ENCODE measurements at places on chromosomes 3 and 15. TPM values are rescaled to one million over a fixed set of nuclear protein-coding genes. Genes with fewer than 3 reads are reported as not detected.
A peak's percentile ranks its signal among the peaks of the same experiment; 100 is the strongest.

DNA sequence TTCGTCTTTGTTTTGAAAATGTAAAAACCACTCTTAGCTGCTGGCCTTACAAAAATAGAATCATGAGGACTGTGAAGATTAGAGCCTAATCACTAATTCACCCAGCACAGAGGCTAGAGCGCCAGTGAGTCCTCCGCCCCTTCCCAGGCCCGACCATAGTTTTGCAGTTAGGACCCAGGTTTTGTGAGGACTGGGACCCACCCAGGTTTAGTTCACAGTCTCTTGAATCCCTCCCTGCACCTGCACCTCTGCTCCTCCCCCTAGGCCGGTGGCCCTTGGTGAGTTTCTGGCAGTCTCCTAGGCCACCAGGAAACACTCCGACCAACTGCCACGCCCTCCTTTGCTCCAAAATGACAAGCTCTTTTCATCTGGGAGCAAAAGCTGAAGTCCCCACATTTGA is 136.0 kb upstream of the CCDC54 start:
- peak overlapping the region; percentile 47 for H3K27ac ChIP-seq
- peak; percentile 65 for DNase-seq
- peak overlapping the region; percentile 89 for H3K4me3 ChIP-seq

DNA sequence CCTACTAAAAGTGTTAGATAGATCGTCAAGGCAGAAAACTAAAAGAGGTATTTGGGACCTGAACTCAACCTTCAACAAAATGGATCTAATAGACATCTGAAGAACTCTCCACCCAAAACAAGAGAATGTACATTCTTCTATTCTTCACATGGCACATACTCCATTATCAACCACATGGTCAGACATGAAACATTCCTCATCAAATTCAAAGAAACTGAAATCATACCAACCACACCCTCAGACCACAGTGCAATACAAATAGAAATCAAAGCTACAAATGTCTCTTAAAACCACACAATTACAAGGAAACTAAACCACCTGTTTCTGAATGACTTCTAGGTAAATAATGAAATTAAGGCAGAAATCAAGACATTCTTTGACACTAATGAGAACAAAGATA is 984.1 kb upstream of the GBE1 start:
- no peak for DNase-seq
- H3K27me3 ChIP-seq: no peaks in the 10 kb centered on the region
- H3K27ac ChIP-seq: no peak overlapping the region

Gene C2CD4B
- 0.58 TPM for total RNA-seq

Gene TGM5
- 0.07 TPM for total RNA-seq

DNA sequence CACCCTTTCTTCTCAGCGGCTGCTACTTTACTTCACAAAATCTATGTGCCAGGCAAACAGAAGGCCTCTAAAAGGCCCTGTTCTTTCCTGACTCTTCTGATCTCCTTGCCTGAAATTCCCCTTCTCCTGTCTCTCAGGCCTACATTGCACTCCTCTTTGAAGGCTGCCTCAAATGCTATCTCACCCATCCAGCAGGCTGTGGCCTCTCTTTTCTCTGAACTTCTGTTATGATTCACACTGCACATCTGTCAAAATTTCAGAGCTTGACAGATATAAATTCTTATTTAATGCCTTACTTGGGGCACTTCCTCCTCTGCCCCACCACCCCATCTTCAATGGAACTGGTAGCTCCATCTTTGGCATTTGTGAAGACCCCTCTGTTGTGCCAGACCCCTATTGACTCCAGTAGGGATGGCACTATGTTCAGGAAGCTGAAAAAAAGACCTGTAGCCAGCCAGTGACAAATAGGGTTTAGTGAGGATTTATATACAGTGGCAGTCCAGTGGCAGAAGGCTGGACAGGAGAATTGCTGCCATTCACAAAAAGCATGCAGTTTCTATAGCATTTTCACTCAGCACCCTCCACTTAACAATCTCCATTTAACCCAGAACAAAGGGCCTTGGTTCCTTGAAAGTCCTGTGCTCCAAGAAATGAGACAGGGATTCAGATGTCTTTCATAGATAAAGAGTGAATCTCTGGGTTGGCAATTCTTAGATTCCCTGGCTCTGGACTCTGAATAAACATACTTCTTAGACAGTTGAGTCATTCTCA is 415.8 kb upstream of the GRM7 start:
- no peaks in the 10 kb centered on the region for H3K36me3 ChIP-seq
- no peak for DNase-seq
- no peak overlapping the region for H3K4me3 ChIP-seq
- H3K27me3 ChIP-seq: no peaks in the 10 kb centered on the region
- H3K27ac ChIP-seq: no peak overlapping the region
- no peaks in the 10 kb centered on the region for H3K4me1 ChIP-seq

GRCh38 chr3:16427103-16427965 is 86.2 kb downstream of the RFTN1 start:
- no peak for DNase-seq
- H3K36me3 ChIP-seq: peaks cover 62% of the 10 kb centered on the region
- no peaks in the 10 kb centered on the region for H3K27me3 ChIP-seq
- peaks cover 17% of the 10 kb centered on the region for H3K4me1 ChIP-seq

- no peaks in the 10 kb centered on the region for H3K4me1 ChIP-seq
- DNase-seq: peak; percentile 17
- peaks cover 3% of the 10 kb centered on the region for H3K27me3 ChIP-seq
- no peaks in the 10 kb centered on the region for H3K36me3 ChIP-seq
- no peak overlapping the region for H3K27ac ChIP-seq
Observed at GRCh38 chr15:39357480-39358268, 223.2 kb upstream of the THBS1 start.

Gene GOLGA8S
- total RNA-seq: 0.07 TPM

- no peaks in the 10 kb centered on the region for H3K4me1 ChIP-seq
- no peak for DNase-seq
- H3K27ac ChIP-seq: no peak overlapping the region
- peaks cover 14% of the 10 kb centered on the region for H3K27me3 ChIP-seq
- H3K36me3 ChIP-seq: no peaks in the 10 kb centered on the region
Observed at GRCh38 chr3:122934251-122934650, 93.3 kb downstream of the SEMA5B start.

- peak overlapping the region; percentile 27 for H3K4me3 ChIP-seq
- no peak overlapping the region for H3K27ac ChIP-seq
- peaks cover 3% of the 10 kb centered on the region for H3K4me1 ChIP-seq
- no peak for DNase-seq
Observed at GRCh38 chr3:190121061-190121377, 322 bp upstream of the P3H2 start.

DNA sequence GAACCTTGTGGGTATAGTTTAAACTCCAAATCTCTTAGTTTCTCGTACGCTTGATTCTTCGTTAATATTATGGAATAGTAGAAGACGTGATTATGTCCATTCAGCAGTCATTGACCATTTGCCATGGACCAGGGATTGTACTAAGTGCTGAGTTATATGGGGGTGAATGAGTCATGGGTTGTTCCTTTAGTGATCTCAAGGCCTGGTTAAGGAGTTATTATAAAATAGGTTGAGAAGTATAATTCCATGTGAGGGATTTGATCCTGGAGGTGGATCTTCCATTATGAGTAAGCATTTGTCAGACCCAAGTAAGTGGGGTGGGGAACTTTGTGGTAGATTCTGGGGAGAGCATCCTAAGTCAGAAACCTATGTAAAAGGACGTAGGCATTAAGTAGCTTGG is 15.4 kb downstream of the NR2C2 start:
- peaks cover 37% of the 10 kb centered on the region for H3K36me3 ChIP-seq
- no peaks in the 10 kb centered on the region for H3K27me3 ChIP-seq
- H3K4me3 ChIP-seq: no peak overlapping the region
- no peak overlapping the region for H3K27ac ChIP-seq

Gene ITIH3
- total RNA-seq: not detected

GRCh38 chr3:23808525-23808924 is 2.8 kb downstream of the UBE2E1 start:
- H3K36me3 ChIP-seq: peaks cover 25% of the 10 kb centered on the region
- H3K4me1 ChIP-seq: peaks cover 51% of the 10 kb centered on the region
- H3K27me3 ChIP-seq: peaks cover 12% of the 10 kb centered on the region
- H3K27ac ChIP-seq: no peak overlapping the region
- H3K4me3 ChIP-seq: no peak overlapping the region

Gene C3orf62
- 8.0 TPM for total RNA-seq

GRCh38 chr15:36798366-36798765 is 218.9 kb downstream of the CDIN1 start:
- H3K4me3 ChIP-seq: no peak overlapping the region
- H3K27me3 ChIP-seq: no peaks in the 10 kb centered on the region
- H3K27ac ChIP-seq: no peak overlapping the region
- no peaks in the 10 kb centered on the region for H3K4me1 ChIP-seq
- DNase-seq: no peak

Gene GPR27
- 1.0 TPM for total RNA-seq

DNA sequence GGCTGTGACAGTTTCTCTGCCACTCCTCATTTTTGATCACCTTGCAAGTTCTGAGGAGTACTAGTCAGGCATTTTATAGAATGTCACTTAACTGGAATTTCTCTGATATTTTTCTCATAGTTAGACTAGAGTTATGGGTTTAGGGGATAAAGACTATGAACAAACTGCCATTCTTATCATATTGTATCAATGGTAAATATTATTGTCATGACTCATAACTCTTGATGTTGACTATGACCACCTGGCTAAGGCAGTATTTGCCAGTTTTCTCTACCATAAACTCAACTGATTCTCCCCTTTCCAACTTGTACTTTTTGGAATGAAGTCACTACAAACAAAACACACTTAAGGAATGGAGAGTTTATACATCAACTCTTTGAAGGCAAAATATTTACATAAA is 22.7 kb upstream of the OR5K1 start:
- H3K4me3 ChIP-seq: no peak overlapping the region
- no peak for DNase-seq
- no peak overlapping the region for H3K27ac ChIP-seq

Gene WWTR1
- 0.31 TPM for total RNA-seq

DNA sequence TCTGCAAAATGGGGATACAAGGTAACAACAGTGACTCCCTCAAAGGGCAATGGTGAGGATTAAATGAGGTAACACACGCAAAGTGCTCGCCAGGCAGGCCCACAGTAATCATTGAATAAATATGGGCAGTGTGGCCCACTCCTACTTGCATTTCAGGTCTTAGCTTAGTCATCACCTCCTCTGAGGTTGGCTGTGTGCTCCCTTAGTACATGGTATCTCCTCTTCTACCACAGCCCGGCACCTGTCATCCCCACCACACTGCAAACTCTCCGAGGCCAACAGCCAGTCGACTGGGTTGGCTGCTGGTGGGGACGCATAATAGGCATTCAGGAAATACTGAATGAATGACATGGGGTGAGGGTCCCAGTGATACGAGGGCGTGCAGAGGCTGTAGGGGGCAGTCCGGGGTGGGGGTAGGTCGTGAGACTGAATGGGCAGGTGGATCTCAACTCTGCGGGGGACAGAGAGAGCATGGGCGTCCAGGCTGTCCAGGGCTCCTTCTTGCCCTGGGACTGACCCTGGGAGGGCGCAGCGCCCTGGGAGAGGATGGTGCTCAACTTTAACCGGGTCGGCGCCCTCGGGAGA is 375 bp upstream of the MYZAP start:
- H3K27me3 ChIP-seq: peaks cover 45% of the 10 kb centered on the region
- DNase-seq: no peak

DNA sequence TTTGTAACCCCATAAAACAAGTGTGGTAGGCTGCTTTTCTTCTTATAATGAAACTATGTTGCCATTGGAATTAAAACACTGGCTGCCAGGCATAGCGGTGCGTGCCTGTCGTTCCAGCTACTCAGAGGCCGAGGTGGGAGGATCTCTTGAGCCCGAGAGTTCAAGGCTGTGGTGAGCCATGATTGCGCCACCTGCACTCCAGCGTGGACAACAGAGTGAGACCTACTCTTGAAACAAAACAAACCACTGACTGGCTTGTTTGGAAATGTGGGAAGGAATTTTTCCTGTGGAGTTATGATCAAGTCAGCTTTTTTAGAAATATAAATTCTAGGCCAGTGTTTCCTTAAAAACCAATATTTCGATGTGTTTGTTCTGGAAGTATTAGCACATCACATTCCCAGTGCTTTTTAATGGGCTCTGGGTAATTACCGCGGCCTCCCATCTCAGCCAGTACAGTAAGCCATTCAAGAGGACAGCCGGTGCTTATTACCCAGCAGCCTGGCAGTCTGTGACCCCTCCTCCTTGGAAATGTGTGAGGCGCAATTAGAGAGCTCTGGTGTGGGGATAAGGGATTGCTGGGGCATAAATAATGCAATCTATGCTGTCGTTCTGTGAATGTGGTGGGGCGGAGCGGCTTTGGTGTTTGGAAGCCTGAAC is 58.3 kb upstream of the TRAK1 start:
- peaks cover 27% of the 10 kb centered on the region for H3K4me1 ChIP-seq
- no peak overlapping the region for H3K4me3 ChIP-seq
- no peak overlapping the region for H3K27ac ChIP-seq
- DNase-seq: no peak

Gene LRTM1
- total RNA-seq: not detected

- no peak for DNase-seq
- H3K27me3 ChIP-seq: no peaks in the 10 kb centered on the region
- H3K36me3 ChIP-seq: no peaks in the 10 kb centered on the region
- H3K27ac ChIP-seq: no peak overlapping the region
- H3K4me1 ChIP-seq: no peaks in the 10 kb centered on the region
Observed at GRCh38 chr3:24550588-24550987, 55.9 kb upstream of the THRB start.

GRCh38 chr15:95556225-95556624 is 774.3 kb upstream of the NR2F2 start:
- H3K27ac ChIP-seq: no peak overlapping the region
- H3K4me3 ChIP-seq: no peak overlapping the region
- no peaks in the 10 kb centered on the region for H3K36me3 ChIP-seq
- no peak for DNase-seq

DNA sequence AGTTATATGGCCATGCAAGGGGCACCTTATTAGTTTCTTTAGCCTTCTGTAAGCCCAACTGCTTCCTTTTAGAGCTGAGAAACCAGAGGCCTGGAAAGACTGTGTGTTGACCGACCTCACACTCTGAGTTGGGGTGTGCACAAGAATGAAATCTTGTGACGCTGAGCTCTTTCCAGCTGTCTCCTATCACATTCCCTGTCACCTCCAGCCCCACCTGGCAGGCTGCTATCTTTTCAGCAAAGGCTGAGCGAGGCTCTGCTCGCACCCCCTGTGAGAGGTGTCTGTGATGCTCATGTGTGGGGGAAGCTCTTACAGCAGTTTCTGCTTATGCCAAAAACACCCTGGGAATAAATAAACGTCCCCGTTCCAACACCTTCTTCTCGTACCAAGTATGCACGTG is 27.0 kb upstream of the LPP start:
- no peak overlapping the region for H3K4me3 ChIP-seq
- no peak overlapping the region for H3K27ac ChIP-seq
- H3K27me3 ChIP-seq: no peaks in the 10 kb centered on the region
- DNase-seq: no peak

- H3K27me3 ChIP-seq: peaks cover 47% of the 10 kb centered on the region
- H3K4me3 ChIP-seq: no peak overlapping the region
- DNase-seq: no peak
- no peaks in the 10 kb centered on the region for H3K36me3 ChIP-seq
- H3K27ac ChIP-seq: no peak overlapping the region
Observed at GRCh38 chr3:192920411-192920810, 2.8 kb upstream of the MB21D2 start.

- H3K4me3 ChIP-seq: no peak overlapping the region
- peaks cover 2% of the 10 kb centered on the region for H3K4me1 ChIP-seq
- no peak overlapping the region for H3K27ac ChIP-seq
- DNase-seq: no peak
- H3K36me3 ChIP-seq: no peaks in the 10 kb centered on the region
Observed at GRCh38 chr3:106371221-106371970, 502.6 kb upstream of the CBLB start.

- peaks cover 26% of the 10 kb centered on the region for H3K36me3 ChIP-seq
- H3K27ac ChIP-seq: peak overlapping the region; percentile 91
- peak overlapping the region; percentile 63 for H3K4me3 ChIP-seq
Observed at GRCh38 chr3:178001670-178002101, 534.5 kb upstream of the KCNMB2 start.

- no peaks in the 10 kb centered on the region for H3K27me3 ChIP-seq
- DNase-seq: no peak
- H3K4me1 ChIP-seq: peaks cover 27% of the 10 kb centered on the region
Observed at GRCh38 chr3:37502621-37503020, 328.2 kb upstream of the LRRFIP2 start.

Data from activated CD4-positive, alpha-beta T cell treated with anti-CD3 and anti-CD28 coated beads, Interleukin-2, amount 10 ng/mL, durations not matched to agents 24 days and 14 days (primary cell).